ENCODE measurements at places on chromosomes 13 and 19.
A peak's percentile ranks its signal among the peaks of the same experiment; 100 is the strongest.

GRCh38 chr19:10514211-10515145 is 2.8 kb downstream of the S1PR5 start:
- no peak for DNase-seq

- no peak for DNase-seq
Measured at GRCh38 chr13:25295701-25296100, 5.7 kb upstream of the NUP58 start.

DNA sequence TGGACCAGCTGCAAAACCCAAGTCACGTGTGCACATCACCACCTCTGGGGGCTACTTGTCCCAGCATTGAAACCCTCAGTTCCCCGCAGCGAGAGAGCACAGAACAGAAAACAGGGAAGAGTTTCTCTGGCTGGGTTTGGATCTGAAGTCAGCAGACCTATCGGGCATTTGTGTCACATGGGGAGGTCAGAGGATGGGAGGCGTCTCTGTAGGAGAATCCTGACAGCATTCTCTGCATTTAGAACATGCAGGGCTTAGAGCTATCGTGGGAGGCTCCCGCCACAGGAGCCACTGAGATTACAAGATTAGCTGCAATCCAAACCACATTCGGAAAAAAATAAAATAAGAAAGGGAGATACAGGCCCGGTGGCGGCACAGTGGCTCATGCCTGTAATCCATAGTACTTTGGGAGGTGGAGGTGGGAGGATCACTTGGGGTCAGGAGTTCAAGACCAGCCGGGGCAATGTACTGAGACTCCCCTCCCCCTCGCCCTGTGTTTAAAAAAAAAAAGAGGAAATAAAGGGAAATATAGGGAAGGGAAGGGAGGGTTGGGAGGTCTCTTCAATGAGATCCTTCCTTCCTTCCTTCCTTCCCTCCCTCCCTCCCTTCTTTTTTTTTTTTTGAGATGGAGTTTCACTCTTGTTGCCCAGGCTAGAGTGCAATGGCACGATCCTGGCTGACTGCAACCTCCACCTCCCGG is 2.9 kb upstream of the TLE6 start:
- DNase-seq: no peak

GRCh38 chr13:106561551-106562170 is 6.3 kb downstream of the ARGLU1 start:
- peak; percentile 35 for DNase-seq

- no peak for DNase-seq
Measured at GRCh38 chr13:112696001-112696868, 6.4 kb downstream of the ATP11A start.

DNA sequence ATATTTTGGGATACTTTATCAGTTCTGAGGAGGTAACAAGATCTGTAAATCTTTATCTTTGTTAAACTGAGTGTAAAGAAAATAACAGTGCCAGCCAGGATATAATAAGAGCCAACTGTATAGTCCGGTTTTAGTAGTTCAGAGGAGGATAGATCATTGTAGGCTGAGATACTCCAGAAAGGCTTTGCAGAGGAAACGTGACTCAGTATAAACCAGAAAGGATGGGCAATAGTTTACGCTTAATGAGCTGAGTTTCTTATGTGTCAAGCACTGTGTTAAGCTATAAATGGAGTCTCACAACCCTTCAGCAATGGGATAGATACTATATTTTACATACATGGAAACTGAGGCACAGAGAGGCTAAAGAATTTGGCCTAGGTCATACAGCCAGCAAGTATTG is 3.8 kb downstream of the RFXAP start:
- no peak for DNase-seq

GRCh38 chr13:100944791-100945345 is 270.3 kb upstream of the TMTC4 start:
- DNase-seq: no peak

DNA sequence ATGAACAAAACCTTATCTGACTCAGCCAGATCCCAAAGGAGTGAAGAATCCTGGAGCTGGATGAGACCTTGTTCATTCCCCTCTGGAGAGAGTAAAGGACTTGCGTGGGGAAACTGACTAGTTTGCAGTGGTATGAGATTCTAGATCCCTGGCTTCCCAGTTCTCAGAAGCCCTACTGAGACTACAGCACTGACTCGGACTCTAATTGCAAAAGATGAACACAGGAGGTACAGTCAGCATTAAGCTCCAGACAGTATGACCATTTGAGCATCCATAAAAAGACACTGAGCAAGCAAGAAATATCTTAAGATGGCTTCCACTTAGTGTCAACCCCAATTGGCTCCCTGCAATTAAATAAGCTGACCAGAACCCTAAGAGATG is 6.8 kb downstream of the ZC3H4 start:
- DNase-seq: no peak

DNA sequence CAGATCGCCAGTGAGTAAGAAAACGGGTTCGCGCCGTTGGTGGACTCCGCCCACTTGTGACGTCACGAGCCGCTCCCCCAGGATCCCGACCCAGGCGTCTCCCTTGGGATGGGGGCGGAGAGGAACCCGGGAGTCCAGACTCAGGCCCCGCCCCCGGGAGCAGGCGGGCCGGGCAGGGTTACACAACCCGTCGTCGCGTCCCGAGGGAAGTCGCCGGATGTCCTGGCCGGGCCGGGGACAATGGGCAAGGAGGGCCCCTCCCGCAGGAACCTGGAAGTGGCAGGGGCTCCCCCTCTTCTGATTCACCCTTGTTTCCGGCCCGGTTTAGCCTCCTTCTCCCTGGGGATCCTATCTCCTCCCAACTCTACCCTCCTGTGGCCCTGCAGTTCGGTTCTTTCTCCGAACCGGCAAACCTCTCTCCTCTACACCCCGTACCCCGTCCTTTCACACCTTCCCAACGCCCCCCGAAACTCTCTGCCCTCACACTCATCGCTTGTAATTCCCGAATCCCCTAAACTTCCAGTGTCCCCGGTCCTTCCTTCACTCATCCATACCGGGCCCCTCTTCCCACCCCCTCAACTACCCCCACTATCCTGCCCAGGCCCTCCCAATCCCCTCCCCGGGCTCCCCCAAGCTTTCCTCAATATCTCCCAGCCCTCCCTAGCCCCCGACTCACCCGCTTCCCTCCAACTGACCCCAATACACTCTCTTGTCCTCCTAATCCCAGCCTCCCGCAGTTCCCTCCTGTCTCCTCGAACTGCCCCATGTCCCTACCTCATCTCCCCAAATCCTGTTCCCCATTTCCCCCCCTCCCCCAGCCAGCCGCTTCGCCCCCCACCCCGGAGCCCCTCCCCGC is 20.0 kb upstream of the ERCC1 start:
- DNase-seq: peak; percentile 68

DNA sequence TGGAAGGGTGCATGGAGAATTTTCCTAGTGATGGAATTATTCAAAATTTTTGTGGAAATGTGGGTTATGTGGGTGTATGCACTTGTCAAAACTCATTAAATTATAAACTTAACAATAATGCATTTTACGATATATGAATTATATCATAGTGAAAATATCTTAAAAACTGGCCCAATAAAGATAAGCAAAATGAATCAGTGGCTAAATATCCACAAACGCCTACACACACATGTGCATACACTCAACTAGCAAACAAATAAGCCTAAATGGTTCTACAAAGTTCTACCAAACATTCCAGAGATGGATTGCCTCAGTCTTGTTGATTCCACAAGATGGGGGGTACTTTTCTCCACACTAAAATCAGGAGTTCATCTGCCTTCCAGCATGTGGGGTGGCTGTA is 349.5 kb downstream of the TSHZ3 start:
- no peak for DNase-seq

GRCh38 chr19:49786376-49786820 is 19.6 kb downstream of the AP2A1 start:
- DNase-seq: no peak

DNA sequence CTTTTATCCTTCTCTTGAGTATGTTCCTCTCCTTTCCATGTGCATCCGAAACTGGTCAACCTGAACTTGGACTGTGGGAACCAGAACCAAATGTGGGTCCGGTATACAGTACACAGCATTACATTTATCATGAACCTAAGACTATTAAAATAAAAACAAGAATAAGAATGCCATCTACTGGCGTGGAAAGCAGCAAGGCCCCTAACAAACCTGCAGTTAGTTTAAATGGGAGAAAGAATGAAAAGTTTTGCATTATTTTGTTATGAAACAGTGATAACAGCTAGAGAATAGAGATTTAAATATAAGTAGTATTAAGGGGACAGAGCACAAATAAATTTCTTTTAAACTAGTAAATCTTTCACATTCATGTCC is 159.5 kb downstream of the RBM26 start:
- DNase-seq: no peak

DNA sequence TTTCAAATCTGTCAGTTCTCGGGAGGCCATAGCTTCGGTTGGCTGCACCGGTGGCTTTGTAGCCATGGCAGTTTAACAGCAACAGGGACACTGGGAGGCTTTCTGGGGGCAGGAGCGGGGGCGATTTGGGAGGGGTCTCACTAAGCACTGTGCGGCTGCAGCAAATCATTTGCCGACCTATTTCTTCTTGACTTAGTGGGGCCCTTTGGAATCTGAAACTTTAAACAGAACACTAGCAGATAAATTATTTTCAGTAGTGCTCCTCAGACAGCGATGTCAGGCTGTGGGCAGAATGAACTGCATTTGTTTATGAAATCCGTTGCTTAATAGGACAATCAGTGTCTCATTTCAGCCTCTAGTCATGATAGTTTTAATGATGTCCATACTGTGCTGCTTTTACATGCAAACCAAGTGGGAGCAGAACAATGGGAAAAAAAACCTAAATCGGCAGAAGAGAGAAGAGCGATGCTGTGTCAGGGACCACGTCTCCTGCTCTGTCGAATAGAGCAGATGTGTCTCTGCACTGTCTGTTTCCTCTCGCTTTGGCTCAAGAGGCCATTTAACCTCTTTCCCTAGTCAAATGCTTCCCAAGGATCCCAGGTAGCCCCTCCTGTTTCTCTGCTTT is 211.9 kb downstream of the OLFM4 start:
- no peak for DNase-seq

Measured in GM06990 (cell line).